ENCODE measurements at places on chromosomes 4 and X. TPM values are rescaled to one million over a fixed set of nuclear protein-coding genes. Genes with fewer than 3 reads are reported as not detected.

- no peak for DNase-seq
Measured at GRCh38 chr4:74235135-74235534, 73.1 kb upstream of the EPGN start.

DNA sequence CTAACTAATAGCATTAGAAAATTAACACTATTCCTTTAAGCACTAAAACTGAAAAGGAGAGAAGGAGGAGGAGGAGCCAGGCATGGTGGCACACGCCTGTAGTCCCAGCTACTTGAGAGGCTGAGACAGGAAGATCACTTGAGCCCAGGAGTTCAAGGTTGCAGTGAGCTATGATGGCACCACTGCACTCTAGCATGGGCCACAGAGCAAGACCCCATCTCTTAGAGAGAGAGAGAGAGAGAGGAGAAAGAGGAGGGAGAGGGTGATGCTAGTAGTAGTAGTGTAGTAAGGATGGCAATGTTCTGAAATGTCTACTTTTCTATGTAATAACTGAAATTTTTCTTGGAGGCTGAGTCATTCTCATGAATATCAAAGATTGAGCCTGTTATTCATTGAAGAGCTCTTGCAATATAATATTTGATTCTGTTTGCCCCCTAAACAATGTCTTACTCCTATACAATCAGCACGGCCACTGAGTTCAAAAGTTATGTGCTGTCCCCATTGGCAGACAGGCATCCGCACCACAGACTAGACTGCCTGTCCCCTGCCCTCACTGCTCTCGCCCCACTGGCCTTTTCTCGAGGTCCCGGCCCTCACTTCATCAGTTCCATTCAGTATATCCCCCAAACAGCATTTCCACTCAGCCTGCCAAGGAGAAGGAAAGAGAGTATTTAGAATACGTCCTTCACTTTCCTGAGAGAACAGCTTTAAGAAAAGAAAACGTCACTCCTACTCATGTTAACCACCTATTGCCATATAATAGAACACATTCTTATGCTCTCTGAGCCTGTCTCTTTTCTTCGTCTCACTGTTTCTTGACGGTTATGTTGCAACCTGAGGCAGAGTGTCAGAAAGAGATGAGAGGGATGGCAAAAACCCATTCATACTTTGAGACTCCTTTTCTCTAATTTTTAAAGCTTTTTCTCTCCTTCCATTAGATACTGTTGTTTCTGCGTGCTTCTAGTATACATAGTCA lies 238.1 kb downstream of the PALLD start:
- no peak for DNase-seq

The BMPR1B gene
- 8.2 TPM for total RNA-seq

The BCORL1 gene
- total RNA-seq, result 2.0 TPM

DNA sequence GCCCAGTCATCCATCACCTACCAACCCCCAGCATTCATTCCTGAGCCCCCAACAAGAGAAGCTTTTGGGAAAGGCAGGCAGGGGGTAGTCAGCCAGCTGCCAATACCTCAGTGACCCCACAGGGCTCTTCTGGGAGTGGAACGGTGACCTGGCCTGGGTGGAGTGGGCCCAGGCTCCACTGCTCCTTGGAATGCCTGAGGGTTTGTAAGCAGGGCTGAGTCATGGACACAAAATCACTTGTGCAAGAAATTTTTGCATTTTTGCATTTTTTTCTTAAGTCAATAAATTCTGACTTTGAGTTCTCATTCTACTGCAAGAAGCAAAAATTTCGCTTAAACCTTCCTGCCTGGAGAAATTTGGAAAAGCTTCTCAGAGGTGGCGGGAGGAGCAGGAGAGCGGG lies 18.5 kb downstream of the SORCS2 start:
- no peak for DNase-seq

GRCh38 chr4:139085141-139085540 lies 69.6 kb downstream of the NOCT start:
- no peak for DNase-seq

DNA sequence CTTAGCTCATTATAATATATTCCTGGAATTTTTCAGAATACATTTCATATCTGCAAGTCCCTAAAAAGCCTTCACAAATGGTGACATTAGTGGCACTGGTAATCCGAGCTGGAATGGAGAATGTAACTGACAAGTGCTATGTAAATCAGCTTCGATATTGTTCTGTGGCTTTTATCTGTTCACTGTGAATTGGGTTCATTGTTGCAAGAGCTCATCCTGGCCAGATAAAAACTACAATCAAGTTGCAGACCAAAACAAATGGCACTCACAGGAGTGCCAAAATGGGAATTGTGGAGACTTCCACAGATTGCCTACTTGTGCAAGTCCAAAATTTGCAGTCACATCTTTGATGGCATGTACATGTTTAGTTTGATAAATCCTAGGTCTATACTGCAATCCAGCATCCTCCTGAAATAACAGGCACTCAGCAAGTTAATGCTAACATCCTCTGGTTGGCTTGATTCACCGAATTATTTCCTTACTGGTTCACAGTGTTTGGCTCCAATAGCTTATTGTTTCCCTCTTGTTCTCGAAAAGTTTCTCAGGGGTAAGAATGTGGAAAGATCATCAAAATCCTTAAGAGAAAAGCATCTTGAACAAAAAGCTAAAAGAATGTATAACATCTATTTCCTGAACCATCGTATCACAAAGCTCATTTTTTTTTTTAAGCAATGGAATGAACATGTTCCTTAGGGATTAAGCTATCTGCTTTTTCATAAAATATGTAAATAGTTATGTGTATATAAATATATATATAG lies 904.9 kb downstream of the CENPC start:
- DNase-seq, result no peak

The FABP2 gene
- total RNA-seq, result not detected

DNA sequence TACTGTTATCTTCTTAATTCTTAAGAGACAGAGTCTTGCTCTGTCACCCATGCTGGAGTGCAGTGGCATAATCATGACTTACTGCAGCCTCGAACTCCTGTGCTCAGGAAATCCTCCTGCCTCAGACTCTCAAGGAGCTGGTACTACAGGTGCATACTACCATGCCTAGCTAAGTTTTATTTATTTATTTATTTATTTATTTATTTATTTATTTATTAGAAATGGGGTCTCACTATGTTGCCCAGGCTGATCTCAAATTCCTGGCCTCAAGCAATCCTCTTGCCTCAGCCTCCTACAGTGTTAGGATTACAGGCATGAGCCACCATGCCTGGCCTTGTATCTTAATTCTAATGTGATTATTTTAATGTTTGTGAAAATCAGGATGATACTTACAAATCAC lies 125.6 kb downstream of the THOC2 start:
- DNase-seq, result no peak

DNA sequence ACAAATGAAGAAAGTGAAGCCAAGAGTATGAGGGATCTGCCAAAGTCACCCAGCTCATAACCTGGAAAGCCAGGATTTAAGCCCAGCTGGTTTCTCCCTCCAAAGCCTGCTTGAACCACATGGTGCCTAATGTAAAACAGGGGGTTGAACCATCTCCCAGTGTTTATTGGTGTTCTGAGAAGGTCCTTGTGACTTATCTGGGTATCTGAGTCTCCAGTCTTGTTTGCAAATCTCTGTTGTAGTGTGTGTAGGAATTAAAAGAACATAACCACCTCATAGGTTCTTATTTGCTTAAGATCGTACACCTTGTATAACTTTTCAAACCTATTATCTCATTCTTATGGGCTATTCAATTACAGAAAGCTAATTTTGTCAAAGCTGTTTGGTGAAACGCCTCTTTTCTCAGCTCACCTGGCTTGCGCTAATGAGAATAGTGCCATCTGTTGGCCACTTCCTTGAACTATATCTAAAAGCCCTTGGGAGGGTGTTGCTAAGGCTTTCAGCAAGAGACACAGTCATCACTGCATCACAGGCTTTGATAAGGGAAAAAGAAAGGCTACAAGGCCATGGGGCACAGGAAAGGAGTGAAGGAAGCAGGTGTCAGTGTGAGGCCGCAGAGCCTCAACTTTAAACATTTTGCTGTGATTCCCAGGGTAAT lies 34.0 kb downstream of the ETDB start:
- no peak for DNase-seq

The P2RY4 gene
- not detected for total RNA-seq

GRCh38 chr4:27081675-27082586 lies 221.3 kb downstream of the STIM2 start:
- no peak for DNase-seq

The PHKA1 gene
- 2.4 TPM for total RNA-seq

The SH3TC1 gene
- total RNA-seq, result 1.6 TPM

The PAGE5 gene
- not detected for total RNA-seq

DNA sequence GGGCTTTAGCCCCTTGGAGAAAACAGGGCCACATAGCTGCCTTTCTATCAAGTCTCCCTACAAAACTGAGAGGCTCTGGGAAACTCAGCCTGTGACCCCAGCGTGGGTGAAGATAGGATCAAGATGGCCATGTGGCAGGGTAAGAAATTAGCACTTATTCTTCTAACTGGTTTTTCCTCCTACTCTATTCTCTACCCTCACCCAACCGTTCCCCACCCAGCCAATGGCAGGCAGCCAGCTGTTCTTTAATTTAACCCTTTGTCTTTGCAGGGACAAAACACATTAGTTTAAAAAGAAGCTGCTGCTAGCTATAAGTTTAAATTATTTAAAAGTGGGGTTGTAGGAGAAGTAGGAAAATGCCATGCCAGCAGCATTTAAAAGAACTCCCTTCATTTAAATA lies 2.8 kb downstream of the CLCN5 start:
- no peak for DNase-seq

The TRAM1L1 gene
- total RNA-seq, result 28.9 TPM

The GTPBP6 gene
- total RNA-seq, result 23.6 TPM

DNA sequence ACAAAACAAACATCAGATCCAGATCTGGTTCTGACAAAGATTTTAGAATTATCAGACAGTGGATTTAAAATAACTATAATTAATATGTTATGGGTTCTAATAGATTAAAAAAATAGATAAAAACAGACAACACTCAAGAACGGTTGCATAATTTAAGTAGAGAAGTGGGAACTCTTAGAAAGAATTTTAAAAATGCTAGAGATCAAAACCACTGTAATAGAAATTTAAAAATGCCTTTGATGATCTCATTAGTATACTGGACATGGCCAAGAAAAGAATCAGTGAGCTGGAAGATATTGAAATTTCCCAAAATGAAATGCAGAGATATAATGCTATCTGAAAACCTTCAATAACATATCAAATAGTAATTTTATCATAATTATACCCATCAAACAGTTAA lies 28.3 kb upstream of the DYNLT3 start:
- DNase-seq, result no peak

GRCh38 chrX:19646282-19646681 lies 131.0 kb upstream of the MAP3K15 start:
- no peak for DNase-seq

Measured in frontal cortex (tissue), 4 donors.